ENCODE measurements at places on chromosomes 7 and 10.

DNA sequence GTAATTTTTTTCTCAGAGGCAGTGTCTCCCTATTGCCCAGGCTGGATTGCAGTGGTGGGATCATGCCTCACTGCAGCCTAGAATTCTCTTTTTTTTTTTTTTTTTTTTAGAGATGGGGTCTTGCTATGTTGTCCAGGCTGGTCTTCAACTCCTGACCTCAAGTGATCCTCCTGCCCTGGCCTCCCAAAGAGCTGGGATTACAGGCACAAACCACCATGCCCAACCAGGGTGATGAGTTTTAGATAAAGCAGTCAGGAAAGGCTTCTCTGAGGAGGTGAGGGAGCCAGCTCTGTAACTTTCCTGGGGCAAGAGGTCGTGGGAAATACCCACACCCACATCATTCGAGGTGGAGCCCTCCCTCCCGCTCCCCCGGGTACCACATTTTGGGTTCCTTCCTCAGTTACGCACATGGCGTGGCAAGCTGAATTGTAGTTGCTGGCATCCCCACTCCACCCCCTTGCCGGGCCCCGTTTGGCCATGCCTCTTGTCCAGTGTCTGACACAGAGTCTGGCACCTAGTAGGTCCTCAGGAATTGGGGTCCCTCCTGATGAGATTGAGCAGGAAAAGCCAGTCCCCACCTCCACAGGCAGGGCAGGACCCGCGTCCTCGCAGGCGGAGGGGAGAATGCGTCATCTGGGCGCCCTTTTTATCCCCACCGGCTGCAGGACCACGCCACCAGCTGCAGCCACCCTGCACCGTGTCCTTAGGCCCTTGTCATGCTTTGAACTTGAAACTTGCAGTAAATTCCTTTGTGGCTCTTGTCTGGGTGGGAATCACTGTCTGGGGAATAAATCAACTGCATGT is 43.4 kb downstream of the CLIP2 start:
- DNase-seq, result no peak

GRCh38 chr7:107387573-107388219 is 82.2 kb upstream of the GPR22 start:
- DNase-seq, result no peak

GRCh38 chr7:41384418-41384817 is 318.5 kb downstream of the INHBA start:
- DNase-seq, result no peak

DNA sequence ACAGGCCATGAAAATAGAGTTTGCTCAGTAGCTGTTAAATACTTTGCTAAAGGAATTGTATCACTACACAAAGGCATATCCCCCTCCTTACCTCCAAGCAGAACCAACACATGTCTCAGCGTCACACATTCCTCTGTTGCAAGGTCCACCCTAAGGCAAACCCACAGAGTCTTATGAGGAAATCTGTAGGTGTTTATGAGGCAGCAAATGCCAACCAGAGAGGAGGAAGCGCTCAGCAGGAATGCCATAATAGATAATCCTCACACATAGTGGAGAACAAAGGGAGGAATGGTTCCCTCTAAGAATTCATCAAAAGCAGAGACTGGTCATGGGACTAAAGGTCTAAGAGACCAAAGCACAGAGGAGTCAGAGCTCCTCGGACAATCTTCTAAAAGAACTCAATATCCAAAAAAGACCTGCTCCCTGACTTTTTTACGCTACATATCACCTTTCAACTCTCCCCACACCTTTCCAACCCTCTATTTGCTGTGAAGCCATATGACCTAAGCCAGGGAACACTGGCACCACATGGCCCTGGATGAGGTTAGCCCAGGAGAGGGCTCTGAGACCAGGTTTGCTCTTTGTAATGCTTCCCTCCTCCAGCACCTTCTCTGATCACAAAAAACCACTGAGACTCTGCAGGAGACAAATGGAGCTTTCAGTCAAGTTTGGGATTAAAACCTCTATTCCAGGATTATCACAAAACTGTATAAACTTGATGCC is 7.3 kb downstream of the SLC25A13 start:
- no peak for DNase-seq

DNA sequence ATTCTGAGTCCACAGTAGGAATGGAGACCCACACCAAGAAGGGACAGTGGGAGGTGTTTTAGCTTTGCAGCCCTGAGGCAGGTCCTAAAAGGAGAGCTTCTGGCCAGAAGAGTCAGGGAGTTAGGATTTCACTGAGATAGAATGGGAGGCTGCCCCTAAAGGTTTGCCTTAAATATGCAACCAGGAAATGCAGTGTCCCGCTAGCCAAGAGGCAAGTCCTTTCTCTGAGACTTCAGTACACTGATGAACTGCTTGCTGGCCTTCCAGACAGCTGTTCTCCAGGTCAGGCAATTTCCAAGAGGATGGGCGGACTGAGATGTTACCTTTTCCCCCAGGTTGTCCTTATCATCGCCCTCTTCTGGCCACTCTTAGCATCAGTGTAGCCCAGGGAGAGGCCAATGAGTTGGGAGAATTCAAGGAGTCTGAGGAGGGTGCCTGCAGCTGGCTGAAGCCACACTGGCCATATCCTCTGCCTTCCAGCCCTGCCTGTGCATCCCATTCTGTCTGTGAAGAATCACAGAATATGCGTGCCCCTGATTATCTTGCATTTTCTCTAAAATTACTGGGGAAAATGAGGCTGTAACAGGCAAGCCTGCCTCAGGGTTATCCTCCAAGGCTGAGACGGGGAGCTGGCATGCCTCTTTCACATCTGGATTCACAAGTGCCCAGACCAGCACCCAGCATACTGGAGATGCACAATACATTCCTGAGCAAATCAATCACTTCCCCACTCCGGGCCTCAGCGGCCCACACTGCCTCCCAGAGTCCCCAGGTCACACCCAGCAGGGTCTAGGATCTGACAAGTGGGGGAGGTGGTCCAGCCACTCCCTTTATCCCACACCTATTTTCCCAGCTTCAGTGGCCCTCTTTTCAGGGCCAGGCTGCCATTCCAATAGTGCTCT is 2.4 kb downstream of the TLL2 start:
- no peak for DNase-seq

- no peak for DNase-seq
Measured at GRCh38 chr7:142349670-142350405, 92.0 kb upstream of the PRSS58 start.

DNA sequence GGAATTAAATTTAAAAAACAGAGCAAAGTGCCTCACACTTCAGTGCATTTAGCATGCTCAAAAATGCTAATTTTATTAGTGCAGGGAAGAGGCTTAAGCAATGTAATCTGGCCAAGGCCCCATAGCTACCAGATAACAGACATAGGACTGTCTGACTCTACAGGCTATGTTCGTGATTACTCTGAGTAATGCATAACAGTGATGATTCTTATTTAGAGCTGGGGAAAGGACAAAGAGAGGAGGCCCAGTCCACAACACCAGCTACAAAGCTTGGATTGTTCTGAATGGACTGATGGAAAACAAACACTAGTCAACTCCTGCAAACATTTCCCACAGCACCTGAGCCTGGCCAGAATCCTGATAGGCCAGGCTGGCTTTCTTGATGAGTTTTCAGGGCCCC is 8.4 kb upstream of the CH25H start:
- DNase-seq, result no peak

DNA sequence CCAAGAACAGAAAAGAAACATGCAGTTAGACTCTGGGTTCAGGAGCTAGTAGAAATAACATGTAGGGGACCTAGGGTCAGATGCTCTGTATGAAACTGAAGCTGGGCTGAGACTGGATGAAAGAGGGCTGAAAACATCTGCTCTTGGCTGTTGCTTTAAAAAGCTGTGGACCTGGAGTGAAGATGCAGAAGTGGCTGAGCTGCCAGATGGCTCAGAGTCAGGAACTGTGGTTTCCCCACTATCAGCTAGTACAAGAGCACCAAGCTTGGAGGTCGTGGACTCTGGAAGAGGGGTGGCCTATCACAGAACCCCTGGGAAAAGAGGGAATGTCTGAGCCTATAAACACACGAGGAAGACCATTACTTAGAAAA is 5.9 kb downstream of the ADK start:
- DNase-seq, result no peak

- DNase-seq, result no peak
Measured at GRCh38 chr7:84247591-84247990, 53.0 kb upstream of the SEMA3A start.

DNA sequence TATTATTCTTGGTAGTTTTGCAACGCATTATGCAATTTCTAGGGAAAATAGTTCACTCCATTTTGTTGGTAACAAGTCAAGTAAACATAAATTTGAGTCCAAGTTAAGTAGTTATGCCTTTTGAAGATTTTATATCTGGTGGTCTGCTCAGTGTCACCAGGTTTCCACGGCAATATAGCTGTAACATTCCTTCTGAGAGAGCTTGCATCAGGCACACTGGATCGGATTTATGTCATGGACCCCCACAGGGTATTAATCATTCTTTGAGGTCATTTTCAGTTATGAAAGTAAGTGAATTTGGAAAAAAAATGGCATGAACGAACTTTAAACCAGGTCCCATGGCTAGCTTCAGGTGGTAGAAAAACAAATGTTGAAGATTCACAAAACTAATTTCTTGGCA is 136.3 kb downstream of the POLR1F start:
- DNase-seq, result no peak

- DNase-seq, result no peak
Measured at GRCh38 chr7:34165466-34165865, 260.1 kb downstream of the BMPER start.

DNA sequence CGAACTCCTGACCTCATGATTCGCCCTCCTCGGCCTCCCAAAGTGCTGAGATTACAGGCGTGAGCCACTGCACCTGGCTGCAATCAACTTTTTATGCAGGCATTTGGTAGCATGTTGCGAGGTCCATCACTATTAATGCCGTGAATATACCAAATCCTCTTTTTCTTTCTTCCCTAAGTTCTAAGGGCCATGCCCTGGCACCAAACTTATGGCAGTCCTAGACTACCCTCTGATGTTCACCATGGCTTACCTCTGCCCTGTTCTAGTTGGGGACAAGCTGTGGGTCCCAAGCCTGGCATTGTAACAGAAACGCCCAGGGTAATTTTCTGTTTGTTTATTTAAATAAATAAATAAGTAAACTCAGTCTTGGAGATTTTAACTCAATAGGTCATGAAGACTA is 13.3 kb downstream of the PRSS2 start:
- no peak for DNase-seq

GRCh38 chr7:5476001-5476400 is 52.4 kb upstream of the TNRC18 start:
- no peak for DNase-seq

DNA sequence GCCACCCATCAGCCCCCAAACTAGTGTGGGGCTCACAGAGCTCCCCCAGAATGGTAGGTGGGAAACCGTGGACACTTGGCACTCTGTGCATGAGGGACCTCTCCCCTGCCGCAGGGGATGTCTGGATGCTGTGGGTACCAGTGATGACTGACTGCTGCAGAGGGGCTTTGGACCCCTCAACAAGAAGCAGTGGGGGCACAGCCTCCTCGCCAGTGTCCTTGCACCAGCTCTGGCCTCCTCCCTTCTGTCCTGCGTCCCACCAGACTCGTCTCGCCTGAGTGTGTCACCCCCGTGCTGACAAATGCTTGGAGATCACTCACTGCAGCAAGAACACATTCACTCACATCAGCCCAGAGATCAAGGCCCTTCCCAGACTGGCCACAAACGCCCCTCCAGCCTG is 37.3 kb upstream of the R3HCC1L start:
- no peak for DNase-seq

DNA sequence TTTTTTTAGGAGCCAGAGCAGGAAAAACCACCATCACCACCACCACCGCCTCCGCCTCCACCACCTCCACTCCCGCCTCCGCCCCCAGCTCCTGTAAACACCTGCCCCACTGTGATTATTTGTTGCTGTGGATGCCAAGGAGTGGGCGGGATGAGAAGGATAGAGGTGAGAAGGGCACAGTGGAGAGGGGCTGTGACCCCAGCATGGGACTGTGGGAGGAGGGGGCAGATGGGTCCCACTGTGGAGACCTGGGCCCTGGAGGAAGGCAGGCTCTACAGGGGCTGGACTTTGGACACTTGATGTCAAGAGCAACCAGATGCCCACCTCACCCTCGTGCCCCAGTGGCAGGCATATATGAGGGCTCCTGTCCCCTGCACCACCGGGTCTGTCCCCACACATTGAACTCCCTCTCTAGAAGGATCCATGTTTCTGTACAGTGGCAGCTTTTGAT is 24.7 kb downstream of the ANTXRL start:
- no peak for DNase-seq

DNA sequence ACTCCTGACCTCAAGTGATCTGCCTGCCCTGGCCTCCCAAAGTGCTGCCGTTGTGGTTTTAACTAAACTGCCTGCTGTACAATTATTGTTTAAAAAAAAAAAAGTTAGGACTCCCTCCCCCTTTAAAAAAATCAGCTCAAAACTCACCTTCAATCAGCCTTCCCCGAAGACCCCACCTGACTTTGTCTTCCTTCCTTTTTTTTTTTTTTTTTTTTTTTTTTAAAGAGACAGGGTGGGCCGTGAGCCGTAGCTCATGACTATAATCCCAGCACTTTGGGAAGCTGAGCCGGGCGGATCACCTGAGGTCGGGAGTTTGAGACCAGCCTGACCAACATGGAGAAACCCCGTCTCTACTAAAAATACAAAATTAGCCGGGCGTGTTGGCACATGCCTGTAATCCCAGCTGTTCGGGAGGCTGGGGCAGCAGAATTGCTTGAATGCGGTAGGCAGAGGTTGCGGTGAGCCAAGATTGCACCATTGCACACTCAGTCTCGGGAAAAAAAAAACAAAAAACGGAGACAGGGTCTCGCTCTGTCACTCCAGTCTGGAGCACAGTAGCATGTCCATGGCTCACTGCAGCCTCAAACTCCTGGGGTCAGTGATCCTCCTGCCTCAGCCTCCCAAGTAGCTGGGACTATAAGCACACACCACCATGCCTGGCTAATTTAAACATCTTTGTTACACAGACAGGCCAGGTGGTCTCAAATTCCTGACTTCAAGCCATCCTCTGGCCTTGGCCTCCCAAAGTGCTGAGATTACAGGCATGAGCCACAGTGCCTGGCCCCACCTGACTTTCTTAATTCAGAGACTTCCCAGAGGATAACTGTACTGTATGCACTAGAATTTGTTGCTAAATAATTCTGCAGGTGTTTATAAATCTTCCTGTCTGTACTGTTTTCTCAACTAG is 3.2 kb downstream of the FIS1 start:
- no peak for DNase-seq

GRCh38 chr7:38669965-38670520 is 38.9 kb upstream of the AMPH start:
- DNase-seq, result no peak

- no peak for DNase-seq
Measured at GRCh38 chr10:102354451-102354850, 41.1 kb upstream of the NFKB2 start.

- DNase-seq, result peak; percentile 93
Measured at GRCh38 chr7:142808802-142809583, 38.2 kb downstream of the PRSS2 start.

DNA sequence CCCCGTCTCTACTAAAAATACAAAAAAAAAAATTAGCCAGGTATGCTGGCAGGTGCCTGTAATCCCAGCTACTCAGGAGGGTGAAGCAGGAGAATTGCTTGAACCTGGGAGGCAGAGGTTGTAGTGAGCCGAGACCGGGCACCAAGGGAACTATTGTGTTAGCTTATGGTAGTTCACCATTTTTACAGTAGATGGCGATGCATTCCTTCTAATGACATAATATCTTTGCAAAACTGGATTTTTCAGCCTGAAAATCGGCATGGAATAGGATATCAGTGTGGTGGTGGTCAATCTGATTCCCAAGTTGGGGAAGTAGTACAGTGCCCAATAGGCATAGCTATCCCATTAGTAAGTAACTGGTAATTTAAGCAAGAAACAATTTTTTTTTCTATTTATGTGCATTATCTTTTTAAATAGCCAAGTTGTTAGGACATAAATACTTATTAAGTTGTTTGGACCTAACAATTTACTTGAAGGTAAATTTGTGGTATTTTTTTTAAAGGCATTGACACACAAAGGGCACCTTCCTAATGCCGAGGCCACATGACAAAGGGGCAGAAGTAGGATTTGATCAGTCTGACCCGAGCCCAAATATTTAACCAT is 17.6 kb upstream of the IMPDH1 start:
- no peak for DNase-seq

All from T follicular helper cell (primary cell).